ENCODE measurements at places on chromosomes 16 and 17. TPM values are rescaled to one million over a fixed set of nuclear protein-coding genes. Genes with fewer than 3 reads are reported as not detected.

GRCh38 chr16:57476546-57477410, 9.5 kb downstream of the DOK4 start:
- no peak for DNase-seq

- DNase-seq, result no peak
These were observed 18.8 kb downstream of the UTP18 start for GRCh38 chr17:51279183-51279582.

The IL17C gene
- total RNA-seq, result not detected

GRCh38 chr16:67661101-67661761, 471 bp downstream of the PARD6A start:
- no peak for DNase-seq

GRCh38 chr17:66840061-66840460, 5.1 kb downstream of the CACNG5 start:
- DNase-seq, result no peak

GRCh38 chr17:78697554-78698343, 84.3 kb downstream of the CYTH1 start:
- no peak for DNase-seq

The CLEC3A gene
- total RNA-seq, result not detected

The KRTAP3-2 gene
- total RNA-seq, result not detected

- no peak for DNase-seq
These were observed 25.2 kb downstream of the SREBF1 start for GRCh38 chr17:17811381-17812210.

DNA sequence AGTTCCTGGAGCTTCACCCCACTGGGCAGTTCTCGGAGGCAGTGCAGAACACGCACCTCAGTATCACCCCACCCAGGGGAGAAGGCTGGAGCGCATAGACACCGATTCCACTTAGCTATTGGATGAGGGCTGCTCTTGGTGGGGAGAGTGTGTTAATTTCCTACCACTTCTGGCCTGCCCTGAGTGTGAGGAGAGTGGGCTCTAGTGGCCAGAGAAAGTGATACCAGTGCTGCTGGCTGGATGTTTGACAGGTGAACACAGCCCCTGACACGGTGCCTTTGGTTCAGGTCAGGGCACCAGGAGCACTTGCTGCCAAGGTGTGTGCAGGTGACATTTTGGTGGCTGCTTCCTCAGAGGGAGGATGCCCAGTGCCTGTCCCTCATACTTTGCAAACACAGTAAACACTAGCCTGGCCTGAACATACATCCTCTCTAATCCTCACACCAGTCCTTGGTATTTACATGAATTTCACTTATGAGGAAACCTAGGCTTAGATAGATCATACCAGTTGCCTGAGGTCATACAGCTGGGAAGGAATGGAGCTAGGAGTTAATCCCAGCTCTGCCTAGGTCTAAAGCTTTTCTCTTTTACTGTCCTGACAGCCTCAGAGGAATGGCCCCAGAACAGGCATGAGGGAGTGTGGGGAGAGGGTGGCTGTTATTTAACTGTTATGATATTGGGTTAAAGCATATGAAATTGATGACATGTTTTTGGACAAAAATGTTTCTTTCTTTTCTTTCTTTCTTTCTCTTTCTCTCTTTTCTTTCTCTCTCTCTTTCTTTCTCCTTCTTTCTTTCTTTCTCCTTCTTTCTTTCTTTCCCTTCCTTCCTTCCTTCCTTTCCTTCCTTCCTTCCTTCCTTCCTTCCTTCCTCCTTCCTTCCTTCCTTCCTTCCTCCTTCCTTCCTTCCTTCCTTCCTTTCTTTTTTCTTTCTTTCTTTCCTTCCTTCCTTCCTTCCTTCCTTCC, 21.0 kb upstream of the ITGAX start:
- DNase-seq, result peak; percentile 64

- DNase-seq, result no peak
These were observed 45.6 kb downstream of the IKZF3 start for GRCh38 chr17:39818358-39819000.

The KRT15 gene
- 86.8 TPM for total RNA-seq

The NXPH3 gene
- not detected for total RNA-seq

GRCh38 chr17:18990331-18990730, 14.2 kb downstream of the FAM83G start:
- no peak for DNase-seq

DNA sequence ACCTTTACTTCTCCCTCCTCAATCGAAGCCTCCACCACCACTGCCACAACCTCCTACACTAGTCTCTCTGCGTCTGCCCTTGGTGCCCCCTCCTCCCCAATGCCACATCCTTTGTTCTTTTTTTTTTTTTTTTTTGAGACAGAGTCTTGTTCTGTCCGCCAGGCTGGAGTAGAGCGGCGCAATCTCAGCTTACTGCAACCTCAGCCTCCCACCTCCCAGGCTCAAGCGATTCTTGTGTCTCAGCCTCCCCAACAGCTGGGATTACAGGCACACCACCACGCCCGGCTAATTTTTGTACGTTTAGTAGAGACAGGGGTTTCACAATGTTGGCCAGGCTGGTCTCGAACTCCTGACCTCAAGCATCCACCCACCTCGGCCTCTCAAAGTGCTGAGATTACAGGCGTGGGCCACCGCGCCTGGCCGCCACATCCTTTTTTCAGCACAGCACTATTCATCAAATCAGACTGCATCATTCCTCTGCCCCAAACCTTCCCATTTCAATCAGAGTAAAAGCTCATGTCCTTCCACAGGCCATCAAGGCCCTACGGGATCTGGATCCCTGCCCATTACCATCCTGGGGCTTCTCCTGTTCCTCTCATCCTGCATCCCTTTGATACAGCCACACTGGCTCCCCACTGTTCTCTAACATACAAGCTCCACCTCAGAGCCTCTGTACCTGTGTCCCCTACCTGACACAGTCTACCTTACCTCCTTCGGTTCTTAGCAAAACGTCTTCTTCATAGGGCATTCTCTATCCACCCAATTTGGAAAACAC, 2.0 kb downstream of the KLHL11 start:
- DNase-seq, result no peak

GRCh38 chr16:68416057-68417046, 32.0 kb downstream of the SMPD3 start:
- DNase-seq, result peak; percentile 64

DNA sequence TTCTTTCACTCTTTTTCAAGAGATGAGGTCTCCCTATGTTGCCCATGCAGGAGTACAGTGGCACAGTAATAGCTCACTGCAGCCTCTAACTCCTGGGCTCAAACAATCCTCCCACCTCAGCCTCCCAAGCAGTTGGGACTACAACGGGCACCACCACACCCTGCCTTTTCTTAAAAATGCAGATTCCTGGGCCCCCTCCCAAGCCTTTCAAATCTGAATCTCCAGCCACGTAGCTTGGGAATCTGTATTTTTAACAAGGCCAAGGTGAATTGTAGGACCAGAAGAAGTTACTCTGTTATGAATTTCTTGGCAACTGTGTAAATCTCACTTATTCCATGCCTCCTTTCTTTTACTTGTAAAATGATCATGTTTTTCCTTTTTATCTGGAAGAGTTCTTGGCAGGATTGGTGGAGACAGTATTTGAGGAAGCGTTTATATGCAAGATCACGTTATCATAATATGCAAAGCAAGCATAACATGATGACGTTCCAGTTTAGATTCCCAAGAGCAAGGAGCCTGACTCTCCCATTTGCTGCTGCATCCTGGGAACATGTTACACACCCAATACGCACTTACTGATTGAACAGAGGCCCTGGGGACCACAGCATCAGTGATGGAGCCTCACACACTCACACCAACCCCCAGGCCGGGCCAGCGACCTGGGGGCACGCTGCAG, 44.5 kb downstream of the LITAF start:
- no peak for DNase-seq

The AOC3 gene
- 7.4 TPM for total RNA-seq
